Daoy (cell line): ENCODE measurements at places on chromosomes 3 and 15. TPM values are rescaled to one million over a fixed set of nuclear protein-coding genes. Genes with fewer than 3 reads are reported as not detected.
A peak's percentile ranks its signal among the peaks of the same experiment; 100 is the strongest.

AP3B2 gene
- 0.24 and 1.5 TPM in 2 replicates for total RNA-seq

DNA sequence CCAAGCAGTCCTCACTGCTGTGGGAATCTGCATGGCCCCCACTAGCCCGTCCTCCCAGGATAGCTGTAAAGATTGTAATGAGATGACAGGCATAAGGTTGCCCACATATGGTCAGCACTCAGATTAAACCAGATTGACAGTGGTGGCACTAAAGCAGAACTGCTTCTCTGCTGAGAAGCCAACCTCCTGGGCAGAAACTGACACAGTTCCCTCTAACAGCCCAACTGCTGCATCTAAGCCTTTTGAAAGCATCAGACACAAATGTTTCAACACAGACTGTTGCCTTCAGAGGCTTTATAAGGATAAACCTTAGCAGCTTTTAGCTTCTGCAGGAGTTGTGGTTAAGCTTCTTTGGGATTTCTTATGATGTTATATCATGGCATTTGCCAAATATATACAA lies 13.0 kb downstream of the DCLK3 start:
- no peak for DNase-seq

DNA sequence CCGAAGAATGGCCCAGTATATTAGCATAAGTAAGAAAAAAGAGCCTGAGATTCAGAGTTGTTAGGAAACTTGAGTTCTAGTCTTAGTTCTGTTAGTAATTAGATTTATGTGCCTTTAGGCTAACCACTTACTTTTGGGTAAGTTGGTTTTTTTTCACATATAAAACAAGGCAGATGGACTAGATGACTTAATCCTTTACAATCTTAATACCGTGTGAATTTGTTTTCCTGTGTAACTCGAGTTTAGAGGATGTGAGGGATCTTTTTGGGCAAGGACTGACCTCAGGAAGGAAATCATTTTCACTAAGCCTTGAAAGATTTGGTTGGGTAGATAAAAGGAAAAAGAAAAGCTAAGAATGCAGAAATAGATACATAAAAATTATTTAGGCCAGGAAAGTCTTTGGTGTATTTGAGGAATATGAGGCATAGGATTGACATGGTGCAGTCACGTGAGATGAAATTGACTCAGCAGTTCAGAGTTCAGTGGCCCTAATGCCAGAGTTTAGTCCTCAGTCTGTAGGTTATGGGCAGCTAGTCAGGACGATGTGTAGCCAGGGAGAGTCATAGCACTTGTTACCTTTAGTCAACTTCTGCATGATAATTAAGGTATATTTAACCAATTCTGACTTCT lies 34.6 kb downstream of the PAK2 start:
- DNase-seq = no peak

CLDND1 gene
- total RNA-seq = 258 and 296 TPM in 2 replicates

GRCh38 chr3:159944781-159945180 lies 43.9 kb upstream of the IL12A start:
- no peak for DNase-seq

- DNase-seq = peak; percentile 63
These were observed 31.9 kb downstream of the TNK2 start for GRCh38 chr3:195876297-195877064.

GRCh38 chr3:30667280-30667651 lies 60.9 kb downstream of the TGFBR2 start:
- DNase-seq = no peak

DNA sequence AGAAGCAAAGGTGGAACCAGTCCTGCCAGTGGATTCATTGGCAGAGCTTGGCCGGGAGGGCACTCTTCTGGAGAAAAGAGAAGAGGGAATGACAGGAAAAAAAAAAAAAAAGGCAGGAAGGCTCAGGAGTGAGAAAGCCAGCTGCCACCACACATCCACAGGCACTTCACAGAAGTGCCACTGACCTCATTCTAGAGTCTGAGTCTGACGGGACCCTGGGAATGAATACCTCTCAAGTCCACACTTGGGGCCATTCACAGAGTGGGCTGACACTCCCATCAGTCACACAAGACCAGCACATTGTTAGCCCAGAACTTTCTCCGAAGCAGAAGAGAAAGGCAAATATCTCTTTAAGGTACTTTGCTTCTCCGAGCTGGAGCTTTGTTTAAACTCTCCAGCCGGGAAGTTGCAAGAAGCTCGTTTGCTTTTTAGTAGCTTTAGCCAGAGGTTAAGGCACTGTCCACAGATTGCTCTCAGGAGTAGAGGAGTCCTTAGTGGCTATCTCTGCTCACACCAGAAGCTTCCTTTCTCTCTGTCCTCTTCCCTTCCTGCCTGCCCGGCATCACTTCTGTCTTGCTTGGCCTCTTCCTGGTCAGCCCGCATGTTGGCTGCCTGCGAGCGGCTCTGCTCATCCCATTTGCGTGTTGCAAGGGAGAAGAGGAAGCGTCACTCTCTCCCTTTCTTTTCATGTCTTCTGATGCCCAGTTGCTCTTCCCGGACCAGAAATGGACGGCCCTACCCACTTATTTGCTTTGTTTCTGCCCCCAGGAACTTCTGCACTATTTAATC lies 53.8 kb downstream of the CMTM6 start:
- DNase-seq = no peak

DNA sequence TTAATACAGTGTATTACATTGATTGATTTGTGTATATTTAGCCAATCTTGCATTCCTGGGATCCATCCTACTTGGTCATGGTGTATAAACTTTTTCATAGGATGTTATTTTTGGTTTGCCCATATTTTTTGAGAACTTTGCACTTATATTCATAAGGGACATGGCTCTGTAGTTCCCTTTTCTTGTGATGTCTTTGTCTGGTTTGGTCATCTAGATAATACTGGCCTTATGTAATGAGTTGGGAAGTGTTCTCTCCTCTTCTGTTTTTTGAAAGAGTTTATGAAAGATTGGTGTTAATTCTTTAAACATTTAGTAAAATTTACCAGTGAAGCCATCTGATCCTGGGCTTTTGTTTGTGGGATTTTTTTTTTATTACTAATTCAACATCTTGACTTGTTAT lies 9.6 kb downstream of the CHST13 start:
- no peak for DNase-seq

CCDC66 gene
- 8.8 and 16.9 TPM in 2 replicates for total RNA-seq

DNA sequence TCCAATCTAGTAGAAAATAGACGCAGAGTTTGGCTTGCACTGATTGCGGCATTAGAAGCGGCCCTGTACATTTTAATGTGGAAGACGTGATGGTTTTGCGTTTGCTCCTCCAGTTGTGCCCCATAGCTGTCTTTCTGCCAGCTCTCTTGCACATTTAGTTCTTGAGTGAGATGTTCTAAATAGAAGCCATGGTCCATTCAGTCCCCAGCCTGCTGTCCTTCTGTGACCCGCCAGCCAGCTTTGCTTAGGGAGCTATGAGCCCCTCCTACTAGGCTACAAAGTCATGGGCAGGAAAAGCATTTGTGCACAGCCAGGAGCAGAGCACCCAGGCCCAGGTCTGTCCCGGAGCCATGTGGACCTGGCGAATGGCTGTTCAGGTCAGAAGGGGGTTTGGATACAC lies 50.3 kb downstream of the APBA2 start:
- DNase-seq = no peak

DNA sequence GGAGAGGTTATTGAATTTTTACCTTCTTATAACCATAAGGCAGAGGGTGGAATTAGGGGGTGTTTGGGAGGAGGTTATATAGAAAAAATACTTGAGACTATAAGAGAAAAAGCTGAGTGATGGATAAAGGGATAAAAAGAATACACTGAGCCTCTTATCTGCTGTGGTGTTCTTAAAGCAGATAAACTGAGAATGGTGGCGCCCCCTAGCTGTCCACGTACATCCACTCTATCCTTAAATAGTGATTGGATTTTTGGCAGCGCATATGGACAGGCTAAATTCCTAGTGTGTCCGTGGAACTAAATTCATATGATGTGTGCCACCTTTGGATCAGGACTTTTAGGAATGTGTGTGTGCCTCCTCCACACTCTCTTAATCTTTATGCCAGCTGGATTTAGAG lies 121.1 kb downstream of the OXSM start:
- DNase-seq = no peak

ITGB5 gene
- total RNA-seq = 129 and 170 TPM in 2 replicates

TRH gene
- not detected in 2 replicates for total RNA-seq

GRCh38 chr3:9686050-9686550 lies 17.5 kb upstream of the CPNE9 start:
- no peak for DNase-seq

- no peak for DNase-seq
These were observed 192.7 kb downstream of the DIPK2A start for GRCh38 chr3:144164352-144164751.

GRCh38 chr15:67820992-67821783 lies 4.1 kb upstream of the SKOR1 start:
- DNase-seq = peak; percentile 63

GRK7 gene
- not detected in 2 replicates for total RNA-seq

CHL1 gene
- not detected in 2 replicates for total RNA-seq

GRCh38 chr3:167450675-167451074 lies 23.2 kb downstream of the SERPINI2 start:
- DNase-seq = no peak

DNA sequence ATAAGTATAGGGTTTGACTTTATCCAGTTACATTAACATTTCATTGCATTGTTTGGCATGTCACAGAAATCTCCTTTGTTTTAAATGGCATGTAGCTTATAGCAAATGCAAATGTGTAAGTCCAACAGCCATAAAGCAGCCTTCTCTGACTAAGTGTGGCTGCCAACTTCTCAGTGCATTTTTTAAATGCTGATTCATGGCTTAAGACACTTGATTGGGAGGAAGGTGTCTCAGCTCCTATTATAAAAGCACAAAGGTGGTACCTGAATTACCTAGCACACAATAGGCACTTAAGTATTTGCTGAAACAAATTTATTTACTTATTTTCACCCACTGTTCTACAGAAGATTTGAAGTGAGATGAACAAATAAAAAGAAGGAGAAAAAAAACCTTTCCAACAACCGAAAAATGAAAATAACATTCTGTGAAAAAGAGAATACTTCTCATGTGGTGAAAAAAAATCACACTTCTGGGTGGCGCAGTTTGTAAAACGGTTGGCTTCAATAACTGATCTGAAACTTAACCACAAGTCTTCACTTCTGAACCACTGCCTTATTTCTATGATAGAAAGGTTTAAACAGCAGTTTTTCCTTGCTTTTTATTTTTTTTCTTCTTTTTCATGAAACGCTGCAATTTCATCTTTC lies 105.5 kb upstream of the ICE2 start:
- DNase-seq = peak; percentile 17

- peak; percentile 77 for DNase-seq
These were observed 302.2 kb upstream of the CTDSPL start for GRCh38 chr3:37559461-37559860.

DNA sequence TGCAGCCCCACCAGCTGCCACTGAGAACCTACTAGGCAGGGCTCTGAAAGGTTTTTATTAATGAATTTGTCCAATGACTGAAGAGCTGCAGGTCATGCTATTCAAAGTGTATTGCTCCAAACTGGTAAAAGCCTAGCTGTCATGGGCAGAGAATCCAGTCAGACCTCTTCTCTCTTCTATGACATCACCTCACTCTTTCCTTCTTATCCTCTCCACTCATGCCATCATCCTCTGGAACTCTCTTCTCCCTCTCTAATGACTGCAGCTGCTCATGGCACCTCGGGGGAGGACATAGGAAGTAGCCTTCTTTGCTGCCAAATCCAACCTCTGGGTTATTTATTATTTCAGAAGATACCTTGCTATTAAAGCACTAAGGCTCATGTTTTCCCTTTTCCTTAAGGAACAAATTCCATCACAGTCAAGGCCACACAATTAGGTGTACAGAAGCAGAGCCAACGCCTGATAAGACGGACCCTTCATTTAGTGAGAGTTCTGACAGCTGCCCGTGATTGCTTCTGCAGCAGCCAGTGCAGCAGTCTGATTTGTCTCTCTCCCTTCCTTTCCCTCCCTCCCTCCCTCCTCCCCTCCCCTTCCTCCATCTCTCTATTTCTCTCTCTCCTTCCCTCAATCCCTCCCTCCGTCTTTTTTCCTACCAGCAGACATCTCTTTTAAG lies 87.0 kb upstream of the ONECUT1 start:
- DNase-seq = no peak

DNA sequence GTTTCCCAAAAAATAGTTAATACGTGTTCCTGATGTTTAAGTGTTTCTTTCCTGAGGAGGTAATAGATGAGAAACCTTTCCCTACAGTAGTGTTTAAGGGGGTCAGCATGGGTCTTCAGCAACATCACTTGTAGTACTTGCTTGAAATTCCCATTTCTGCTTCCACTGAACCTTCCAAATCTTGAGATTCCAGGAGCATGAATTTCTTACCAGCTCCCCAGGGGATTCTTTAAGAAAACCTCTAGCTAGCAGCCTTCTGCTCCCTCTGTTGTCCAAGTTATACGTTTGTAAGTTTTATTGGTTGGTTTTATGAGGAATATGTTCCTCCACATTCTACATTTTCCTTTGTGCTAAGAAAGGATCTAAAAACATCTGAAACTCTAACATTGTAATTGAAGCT lies 38.2 kb upstream of the ACP3 start:
- DNase-seq = no peak

MME gene
- total RNA-seq = 1.5 and 6.4 TPM in 2 replicates

GRCh38 chr3:37493485-37494080 lies 319.2 kb upstream of the LRRFIP2 start:
- DNase-seq = no peak

DNA sequence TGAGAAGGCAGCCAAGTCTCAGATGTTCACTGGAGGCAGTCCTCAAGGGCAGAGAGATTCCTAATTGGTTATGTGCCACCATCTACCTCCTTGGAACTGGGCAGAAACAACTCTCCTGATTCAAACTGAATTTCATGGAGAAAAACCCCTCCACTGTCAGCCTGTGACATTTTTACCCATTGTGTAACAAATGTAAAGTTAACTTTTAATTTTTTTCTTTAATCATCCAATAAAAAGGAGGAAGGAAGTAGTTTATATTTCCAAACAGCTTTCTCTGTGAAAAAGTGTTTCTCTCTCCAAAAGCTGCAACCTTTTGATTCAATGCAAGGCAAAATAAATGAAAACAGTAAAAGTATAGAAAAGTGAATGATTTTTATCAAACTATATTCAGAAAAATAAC lies 510 bp upstream of the COLQ start:
- DNase-seq = no peak

GRCh38 chr15:40364251-40364650 lies 6.2 kb downstream of the DISP2 start:
- no peak for DNase-seq

ISLR gene
- total RNA-seq = 0.06 and 0.29 TPM in 2 replicates

- no peak for DNase-seq
These were observed 55.9 kb downstream of the LIPC start for GRCh38 chr15:58487724-58488120.

NKTR gene
- total RNA-seq = 10.7 and 15.5 TPM in 2 replicates

TLR9 gene
- total RNA-seq = not detected in 2 replicates

DGKG gene
- total RNA-seq = 12.7 and 20.5 TPM in 2 replicates

SLC12A1 gene
- total RNA-seq = not detected in 2 replicates

DNA sequence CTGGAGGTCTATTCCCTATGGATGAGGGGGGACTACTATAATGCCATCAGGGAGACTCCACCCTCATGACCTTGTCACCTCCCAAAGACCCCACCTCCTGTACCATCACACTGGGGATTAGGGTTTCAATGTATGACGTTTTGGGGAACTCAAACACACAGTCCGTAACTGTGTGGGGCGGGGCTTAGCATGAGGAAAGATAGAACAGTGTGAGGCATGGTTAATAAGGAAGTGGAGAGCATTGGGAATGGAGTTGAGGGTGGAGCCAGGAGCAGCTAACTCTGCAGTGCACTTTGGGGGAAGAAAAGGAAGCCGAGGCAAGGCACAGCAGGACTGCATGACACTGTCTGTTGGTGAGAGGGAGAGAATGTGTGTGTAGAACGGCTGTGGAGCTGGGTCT lies 90.9 kb upstream of the AGBL1 start:
- DNase-seq = no peak

GRCh38 chr15:82183121-82184031 lies 79.2 kb downstream of the EFL1 start:
- no peak for DNase-seq

- no peak for DNase-seq
These were observed 33.8 kb upstream of the XIRP1 start for GRCh38 chr3:39226106-39226741.
